ENCODE measurements at places on chromosomes 4 and X. TPM values are rescaled to one million over a fixed set of nuclear protein-coding genes. Genes with fewer than 3 reads are reported as not detected.
A peak's percentile ranks its signal among the peaks of the same experiment; 100 is the strongest.

DNA sequence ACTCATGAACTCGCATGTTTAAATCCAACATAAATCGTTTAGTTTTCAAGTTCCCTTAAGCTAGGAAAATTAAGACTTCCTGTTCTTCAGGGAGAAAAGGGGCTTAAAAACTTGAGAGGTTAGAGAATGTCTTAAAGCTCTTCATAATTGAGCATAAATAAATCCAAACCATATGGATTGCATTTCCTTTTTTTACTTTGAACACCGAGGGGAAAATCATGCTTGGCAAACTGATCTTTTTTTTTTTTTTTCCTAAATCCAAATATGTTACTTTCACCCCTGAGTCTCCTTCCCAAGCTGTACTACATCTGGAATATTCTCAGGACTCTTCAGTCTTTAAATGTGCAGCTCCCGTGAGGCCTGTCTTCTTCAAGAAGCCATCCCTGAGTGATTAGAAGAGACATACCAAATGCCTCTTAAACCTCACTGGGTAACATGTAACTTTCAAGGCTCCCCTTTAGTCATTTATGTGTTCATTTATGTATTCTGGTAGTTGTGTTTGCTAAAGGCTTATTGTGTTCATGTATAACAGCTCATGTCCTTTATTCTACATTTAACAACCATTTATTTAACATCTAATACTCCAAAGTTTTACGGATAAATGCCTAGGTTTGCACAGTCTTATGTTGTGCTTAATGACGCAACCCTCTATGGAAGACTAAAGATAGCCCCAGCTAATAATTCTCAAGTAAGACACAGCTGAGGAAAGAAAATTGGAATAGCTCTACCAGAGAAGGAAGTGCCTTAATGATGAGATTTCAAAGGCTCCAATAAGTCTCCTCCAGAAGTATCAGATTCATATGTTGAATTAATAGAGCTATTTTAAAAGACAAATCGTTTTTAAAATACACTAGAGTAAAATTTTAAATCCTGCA, 107.0 kb downstream of the AGTR2 start:
- ATAC-seq: no peak

DNA sequence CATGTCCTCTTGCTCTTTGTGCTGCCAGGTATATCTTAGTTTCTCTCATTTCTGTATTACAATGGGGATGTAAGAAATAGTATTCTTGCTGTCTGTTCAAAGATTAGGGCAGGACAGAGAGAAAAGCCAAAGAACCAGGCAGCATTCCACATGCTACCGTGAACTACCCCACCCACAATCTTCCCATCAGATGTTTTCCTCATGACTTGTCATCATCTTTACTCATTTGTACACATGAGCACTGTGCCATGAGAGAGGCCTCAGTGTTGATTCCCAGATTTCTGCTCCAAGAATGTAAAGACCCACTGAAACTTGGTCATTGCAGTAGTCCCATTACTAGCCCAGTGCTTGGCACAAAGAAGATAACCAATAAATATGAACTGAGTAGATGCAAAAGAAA, 354.6 kb upstream of the RASGEF1B start:
- ATAC-seq: no peak

PWWP3B gene
- total RNA-seq: not detected

DNA sequence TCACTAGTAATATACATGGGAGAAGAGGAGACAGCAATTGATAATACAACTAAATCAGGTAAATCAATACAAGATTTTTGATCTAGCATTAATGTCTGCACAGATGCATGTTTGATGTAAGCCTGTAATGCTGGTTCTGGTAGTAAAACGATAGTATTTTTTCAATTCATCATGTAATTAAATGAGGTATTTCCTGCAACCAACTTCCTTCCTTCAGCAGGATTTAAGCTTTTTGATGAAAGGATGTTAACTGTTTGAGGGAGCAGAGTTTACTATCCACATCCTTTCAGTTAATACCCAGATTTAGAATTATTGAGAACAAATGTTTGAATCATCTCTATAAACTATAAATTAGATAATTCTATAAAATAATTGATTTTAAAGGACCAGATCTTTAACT, 31.4 kb upstream of the NFKB1 start:
- ATAC-seq: no peak

DNA sequence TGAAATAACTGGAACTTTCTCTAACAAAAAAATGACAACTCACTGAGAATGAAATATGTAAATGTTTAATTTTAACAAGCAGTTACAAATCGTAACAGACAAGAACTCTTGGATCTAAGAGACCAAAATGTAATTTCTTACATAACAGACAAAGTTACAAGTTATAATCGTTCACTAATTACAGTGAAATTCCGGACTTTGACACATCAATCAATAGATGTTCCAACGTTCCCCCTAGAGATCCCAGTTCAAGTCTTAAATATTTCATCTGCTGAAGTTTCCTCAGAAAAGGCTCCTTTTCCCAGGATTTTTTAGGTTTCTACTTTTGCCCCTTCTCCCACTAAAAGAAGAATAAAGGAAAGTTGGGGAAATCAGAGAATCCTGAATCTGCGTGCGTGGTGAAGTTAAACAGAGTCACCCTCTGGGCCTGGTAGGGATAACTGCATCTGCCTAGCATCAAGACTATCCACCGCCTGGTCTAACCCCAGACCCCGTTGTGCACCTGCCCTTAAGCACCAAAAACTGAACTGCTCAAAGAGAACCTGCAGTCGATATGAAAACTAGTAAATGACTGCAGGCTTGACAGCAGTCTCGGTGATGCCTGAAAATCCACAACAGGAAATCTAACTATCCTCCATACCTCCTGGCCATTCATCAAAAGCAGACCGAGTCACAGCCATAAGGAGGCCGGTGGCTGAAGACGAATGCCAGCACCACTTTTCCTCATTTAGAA, 2.3 kb downstream of the IRF2 start:
- peak; percentile 8 for ATAC-seq

- no peak for ATAC-seq
Observed at GRCh38 chrX:350534-351323, 32.1 kb upstream of the GTPBP6 start.

DNA sequence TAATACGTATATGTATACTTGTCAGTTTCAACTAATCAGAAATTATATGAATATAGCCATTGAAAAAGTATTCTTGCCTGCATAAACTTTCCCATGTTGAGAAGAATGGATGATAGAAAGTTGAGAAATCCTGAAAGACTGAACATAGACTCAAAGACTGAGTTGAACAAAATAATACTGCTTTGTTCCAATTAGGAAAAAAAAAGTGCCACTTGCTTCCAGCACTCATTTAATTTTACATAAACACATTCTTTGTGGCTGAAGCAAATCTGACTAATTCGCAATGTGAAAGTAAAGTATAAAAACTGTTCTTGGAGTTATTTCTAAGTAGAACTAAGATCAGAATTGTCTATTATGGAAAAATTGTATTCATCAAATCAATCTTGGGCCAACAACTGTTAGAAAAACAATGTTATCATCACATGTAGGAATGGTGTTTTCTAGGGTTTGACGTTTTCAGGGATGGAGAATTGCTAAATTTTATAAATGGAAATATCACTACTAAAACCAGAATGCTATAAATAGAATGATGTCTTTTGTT, 2334.6 kb downstream of the PCDH7 start:
- no peak for ATAC-seq

- no peak for ATAC-seq
Observed at GRCh38 chr4:113500424-113500823, 261.1 kb downstream of the CAMK2D start.

- ATAC-seq: no peak
Observed at GRCh38 chrX:120514236-120514635, 45.1 kb upstream of the LAMP2 start.

WDR44 gene
- total RNA-seq: 12.0 TPM

DNA sequence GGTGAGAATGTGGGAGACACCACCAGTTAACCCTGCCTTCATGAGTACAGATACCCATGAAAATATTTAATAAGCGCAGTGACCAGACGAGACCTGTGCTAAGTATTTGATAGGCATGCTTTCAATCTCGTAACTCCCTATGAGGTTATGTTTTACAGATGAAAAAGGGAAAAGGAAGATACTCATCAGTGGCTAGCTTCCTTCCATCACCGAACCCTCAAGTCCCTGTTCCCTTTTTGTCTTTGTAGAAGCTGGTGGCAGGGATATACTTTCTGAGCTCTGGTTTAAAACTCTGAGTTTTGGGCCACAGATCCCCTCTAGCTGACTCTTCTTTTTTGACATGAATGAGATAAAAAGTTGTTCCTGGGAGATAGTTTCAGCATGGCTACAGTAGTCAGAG, 26.3 kb downstream of the AFF1 start:
- ATAC-seq: no peak

DNA sequence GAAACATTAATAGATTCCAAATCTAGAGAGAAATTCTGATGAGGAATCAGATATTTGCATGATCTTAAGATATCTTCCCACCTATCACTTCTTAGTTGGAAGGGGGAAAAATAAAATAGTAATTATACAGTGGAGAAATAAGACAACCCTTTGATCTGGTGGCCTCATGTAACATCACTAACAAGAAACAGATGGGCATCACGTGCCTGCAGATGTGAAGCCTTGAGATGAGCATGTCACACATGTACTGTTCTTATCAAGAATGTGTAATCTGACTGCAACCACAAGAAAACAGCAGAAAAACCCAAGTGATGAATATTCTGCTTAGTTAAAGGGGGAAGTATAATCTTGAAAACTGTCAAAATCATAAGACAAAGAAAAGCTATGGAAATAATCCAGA, 31.4 kb upstream of the NKX6-1 start:
- no peak for ATAC-seq

DNA sequence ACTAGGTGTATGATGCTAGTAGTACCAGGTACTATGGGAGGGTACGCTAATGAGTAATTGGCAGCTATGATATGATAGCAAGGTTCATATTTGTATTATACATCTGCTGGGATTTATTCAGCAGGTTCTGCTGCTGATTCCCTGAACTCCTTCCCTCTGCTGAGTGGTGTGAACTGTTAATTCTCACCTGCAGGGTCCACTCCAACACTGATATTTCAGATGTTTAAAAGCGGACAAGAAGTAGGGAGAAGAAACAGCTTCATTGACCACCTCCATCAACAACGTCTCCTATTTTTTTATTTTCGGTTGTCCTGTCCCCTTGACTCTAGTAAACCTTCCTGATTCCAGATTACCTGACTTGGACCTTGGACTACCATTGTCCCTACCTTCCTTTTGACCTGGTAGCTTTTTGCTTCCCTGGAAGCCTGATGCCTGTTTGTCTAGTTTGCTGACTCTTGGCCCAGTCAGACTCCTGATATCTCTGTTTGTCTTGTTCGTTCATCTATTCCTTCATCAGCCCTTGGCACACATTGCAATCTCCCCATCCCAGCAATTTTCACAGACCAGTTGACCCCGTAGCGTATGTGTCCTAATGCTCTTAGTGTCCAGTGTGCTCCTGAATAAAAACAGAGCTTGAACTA, 34.0 kb upstream of the RNF128 start:
- ATAC-seq: no peak

DNA sequence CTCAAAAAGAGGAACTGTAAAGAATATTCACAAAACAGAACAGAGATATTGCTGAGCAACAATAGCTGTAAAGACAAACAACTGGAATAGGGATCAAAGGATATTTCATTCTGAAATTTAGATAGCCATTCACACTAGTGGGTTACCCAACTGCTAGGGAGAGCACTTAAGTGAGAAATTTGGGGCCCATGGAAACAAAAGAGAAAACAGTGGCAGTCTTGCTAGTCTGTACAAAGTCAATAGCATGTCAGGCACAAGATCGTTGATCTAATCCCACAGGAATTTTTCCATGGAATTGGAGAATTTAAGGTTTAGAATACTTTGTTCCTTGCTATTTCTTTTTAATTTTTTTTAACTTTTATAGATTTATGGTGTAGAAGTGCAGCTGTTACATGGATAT, 467.0 kb downstream of the PCDH18 start:
- no peak for ATAC-seq

DIPK2B gene
- 0.11 TPM for total RNA-seq

- peak; percentile 65 for ATAC-seq
Observed at GRCh38 chrX:15973299-15973698, 118.7 kb upstream of the AP1S2 start.

GRCh38 chrX:108000751-108001150, 18.6 kb upstream of the TEX13B start:
- ATAC-seq: no peak

- no peak for ATAC-seq
Observed at GRCh38 chrX:13515211-13515930, 54.0 kb upstream of the EGFL6 start.

SSX4 gene
- not detected for total RNA-seq

DNA sequence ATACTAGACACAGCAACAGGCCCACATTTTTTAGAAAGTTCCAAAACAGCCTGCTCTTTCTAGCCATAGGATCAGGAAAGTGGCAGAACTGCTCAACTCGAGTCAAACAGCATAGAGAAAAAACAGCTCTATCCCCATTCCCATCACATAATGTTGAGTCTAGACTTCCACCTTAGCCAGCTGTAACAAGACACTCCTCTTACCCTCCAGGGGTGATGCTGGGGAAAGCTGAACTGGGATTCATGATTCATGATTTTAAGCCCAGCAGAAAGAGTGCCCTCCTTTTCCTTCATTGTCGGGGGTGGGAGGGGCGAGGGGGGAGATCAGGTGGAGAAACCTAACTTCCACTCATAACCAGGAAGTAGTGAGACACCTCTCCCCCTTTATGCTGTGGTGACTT, 86.1 kb downstream of the CENPC start:
- ATAC-seq: no peak

DNA sequence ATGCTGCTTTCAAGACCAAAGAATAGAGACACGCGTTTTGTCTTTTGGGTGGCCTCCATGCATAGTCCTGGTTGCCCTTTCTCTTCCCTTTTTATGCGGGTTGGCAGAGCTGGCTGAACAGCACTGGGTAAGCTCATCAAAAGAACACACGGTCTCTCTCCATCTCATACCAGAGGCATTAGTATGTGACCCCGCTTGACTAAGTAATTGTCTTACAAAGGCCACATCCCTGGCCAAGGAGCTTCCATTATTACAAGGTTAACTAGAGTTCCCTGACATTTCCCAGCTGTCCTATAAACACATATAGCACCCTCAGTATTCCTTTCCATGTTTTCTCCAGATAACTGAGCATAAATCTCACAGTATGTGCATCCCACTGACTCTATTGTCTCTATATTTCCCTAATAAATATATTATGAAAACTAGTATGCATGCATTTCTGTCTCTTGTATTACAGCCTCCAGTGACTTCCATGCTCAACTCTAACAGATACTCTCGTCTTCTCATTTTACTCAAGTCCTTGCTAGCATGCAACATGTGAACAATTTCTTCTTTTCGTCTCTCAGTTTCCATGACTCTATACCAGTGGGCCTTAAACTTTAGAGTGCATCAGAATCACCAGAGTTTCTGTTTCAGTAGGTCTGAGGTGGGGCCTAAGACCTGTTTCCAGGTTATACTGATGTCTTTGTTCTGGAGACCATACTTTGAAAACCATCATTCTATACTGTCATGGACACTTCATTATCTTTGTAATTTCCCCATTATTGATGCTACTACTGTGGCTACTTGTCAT, 247.7 kb upstream of the ARSJ start:
- peak; percentile 74 for ATAC-seq
